CD4-positive, alpha-beta memory T cell (primary cell): ENCODE measurements at places on chromosomes 16 and 17.

- H3K4me1 ChIP-seq: peaks cover 47% of the 10 kb centered on the region
- no peaks in the 10 kb centered on the region for H3K36me3 ChIP-seq
- peak; percentile 25 for DNase-seq
- no peak overlapping the region for H3K27ac ChIP-seq
- H3K4me3 ChIP-seq: no peak overlapping the region
Observed at GRCh38 chr17:7437950-7438614, 1.2 kb upstream of the FGF11 start.

DNA sequence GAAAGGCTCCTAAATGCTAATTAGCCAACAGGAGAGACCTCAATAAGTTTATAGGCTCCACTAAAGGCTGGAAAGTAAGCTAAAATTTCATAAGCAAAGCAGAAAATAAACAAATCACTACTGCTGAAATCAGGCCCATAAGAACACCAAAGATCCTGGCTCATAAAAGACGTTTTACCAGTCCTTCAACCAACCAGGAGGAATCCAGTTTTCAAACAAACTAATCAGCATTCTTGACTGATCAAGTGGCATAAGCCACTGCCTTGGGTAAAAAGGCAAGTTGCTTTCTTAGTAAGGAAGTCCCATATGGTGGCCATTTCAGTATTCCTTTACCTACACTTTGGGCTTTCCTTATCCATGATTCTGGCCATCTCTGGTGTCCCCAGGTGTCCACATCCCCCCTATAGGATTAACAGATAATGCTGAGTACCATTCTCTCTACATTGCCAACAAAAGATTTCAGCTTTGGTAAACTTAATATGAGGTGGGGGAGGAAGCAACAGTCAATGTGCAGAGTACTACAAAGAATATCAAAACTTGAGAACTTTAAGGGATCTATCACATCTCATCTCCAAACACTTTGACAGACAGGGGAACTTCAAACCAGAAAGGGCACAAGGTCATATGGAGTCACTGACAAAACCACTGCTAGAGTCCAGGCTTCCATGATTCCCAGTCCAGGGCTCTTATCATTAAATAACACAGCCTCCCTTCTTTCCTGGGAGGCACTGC is 1.3 kb downstream of the TOM1L2 start:
- H3K4me1 ChIP-seq: peaks cover 38% of the 10 kb centered on the region
- peak overlapping the region; percentile 82 for H3K27ac ChIP-seq
- DNase-seq: no peak
- no peaks in the 10 kb centered on the region for H3K36me3 ChIP-seq
- peak overlapping the region; percentile 30 for H3K4me3 ChIP-seq

DNA sequence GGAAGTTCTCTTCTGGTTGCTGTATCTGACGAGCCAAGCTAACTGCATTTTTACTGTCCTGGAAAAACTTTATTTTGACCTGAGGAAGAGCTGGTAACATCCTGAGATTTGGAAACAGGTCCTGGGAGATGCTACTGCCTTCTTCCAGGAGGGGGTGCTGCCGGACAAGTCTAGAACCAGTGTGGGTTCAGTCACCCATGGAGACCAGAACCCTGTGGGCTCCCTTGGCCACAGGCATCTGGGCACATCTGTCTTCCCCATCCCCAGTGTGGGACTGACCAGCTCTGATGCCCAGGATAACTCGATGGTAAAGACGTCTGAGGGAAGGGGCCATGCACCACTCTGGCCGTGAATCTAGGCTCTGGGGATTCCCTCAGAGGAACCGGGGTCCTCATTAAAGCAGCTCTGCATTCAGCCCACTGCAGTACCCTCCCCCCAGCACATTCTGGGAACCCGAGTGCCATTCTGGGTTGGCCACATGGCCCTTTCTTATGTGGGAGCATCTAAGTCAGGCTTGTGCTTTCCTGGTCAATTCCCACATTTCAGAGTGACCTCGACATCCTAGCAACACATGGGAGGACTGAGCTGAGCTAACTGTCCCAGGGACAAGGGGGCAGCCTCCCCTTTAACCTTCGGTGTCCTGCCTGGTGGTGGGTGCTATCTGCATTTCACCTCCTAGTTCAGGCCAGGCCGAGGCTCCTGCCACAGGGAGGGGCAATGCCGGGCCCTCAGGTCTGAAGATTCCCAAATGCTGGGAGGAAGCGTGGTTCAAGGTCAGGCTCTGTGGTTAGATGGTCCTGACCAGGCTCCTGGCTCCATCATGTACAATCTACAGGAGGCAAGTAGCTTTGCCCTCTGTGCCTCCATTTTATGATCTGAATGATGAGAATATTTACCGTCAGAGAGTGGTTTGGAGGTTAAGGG is 6.4 kb downstream of the C16orf86 start:
- DNase-seq: peak; percentile 40
- no peak overlapping the region for H3K27ac ChIP-seq
- no peaks in the 10 kb centered on the region for H3K36me3 ChIP-seq
- no peaks in the 10 kb centered on the region for H3K27me3 ChIP-seq

DNA sequence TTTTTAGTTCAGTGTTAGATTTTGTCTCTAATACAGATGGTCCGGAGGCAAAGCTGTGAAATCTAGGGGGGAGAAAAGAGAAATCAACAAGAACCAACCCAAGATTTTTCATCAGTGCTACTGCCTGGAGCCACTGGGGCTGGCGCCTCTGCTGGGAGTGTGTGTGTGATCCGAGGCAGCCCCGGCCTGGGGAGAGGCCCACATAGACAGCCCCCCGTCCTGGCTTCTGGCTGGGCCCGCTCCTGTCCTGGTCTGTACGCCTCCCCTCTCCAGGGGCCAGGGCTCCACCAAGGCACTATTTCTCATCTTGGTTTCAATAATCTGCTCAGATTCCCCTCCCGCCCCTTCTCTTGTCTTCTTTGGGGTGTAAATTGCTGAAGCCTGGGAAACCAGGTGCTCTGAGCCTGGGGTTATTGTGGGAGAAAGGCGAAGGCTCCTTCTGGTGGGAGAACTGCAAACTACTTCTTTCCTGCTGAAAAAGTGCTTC is 7.8 kb downstream of the BAHCC1 start:
- H3K4me1 ChIP-seq: peaks cover 17% of the 10 kb centered on the region
- no peak overlapping the region for H3K27ac ChIP-seq
- H3K27me3 ChIP-seq: peaks cover 44% of the 10 kb centered on the region
- H3K36me3 ChIP-seq: no peaks in the 10 kb centered on the region
- DNase-seq: no peak

- H3K36me3 ChIP-seq: no peaks in the 10 kb centered on the region
- H3K4me1 ChIP-seq: no peaks in the 10 kb centered on the region
- no peak overlapping the region for H3K27ac ChIP-seq
- no peak for DNase-seq
Observed at GRCh38 chr16:17246974-17247732, 223.6 kb downstream of the XYLT1 start.

DNA sequence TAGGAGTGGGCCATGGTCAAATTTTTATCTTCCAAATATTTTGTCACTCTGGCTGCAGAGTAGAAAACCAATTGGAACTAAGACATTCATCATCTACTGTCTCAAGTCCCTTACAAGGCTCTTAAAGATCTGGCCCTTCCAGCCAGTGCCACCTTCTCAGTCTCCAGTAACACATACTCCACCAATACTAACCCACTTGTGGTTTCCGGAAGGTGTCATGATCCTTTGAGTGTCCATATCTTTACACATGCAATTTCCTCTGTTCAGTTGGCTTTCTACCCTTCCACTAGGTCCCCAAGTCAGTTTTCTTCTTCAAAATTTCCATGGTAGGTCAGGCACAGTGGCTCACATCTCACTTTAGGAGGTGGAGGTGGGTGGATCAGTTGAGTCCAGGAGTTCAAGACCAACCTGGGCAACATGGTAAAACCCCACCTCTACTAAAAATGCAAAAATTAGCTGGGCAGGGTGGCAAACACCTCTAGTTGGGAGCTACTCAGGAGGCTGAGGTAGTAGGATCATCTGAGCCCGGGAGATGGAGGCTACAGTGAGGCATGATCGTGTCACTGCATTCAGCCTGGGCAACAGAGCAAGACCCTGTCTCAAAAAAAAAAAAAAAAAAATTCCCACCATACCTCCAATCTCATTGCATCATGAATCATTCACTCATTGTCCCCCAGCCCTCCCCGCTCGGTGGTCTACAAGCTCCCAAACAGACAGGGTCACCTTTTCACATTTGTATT is 6.0 kb upstream of the GRB2 start:
- no peak overlapping the region for H3K27ac ChIP-seq
- no peak overlapping the region for H3K4me3 ChIP-seq
- no peaks in the 10 kb centered on the region for H3K36me3 ChIP-seq
- DNase-seq: no peak

DNA sequence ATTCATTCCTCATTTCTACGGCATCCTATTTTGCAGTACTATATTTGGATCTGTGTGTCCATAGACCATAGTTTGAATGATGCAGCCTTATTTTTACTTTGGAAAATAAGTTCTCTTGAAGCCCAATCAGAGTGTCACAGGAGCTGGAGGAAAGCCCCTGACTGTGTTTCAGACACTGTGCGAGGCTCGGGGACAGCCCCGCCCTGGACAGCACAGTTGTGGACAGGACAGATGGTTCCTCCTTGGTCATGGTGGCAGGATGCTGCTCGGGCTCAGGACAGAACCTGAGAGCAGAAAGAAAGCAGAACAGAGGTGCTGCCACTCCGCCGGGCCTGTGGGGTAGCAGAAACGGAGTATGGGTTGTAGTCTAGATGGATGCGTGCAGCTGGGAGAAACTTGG is 22.9 kb downstream of the BANP start:
- H3K27me3 ChIP-seq: no peaks in the 10 kb centered on the region
- H3K36me3 ChIP-seq: peaks cover 5% of the 10 kb centered on the region
- H3K27ac ChIP-seq: no peak overlapping the region
- DNase-seq: no peak

GRCh38 chr17:77684803-77685798 is 273.4 kb upstream of the TNRC6C start:
- H3K4me1 ChIP-seq: peaks cover under 1% of the 10 kb centered on the region
- H3K4me3 ChIP-seq: no peak overlapping the region
- no peak for DNase-seq
- no peak overlapping the region for H3K27ac ChIP-seq
- H3K36me3 ChIP-seq: no peaks in the 10 kb centered on the region
- no peaks in the 10 kb centered on the region for H3K27me3 ChIP-seq

DNA sequence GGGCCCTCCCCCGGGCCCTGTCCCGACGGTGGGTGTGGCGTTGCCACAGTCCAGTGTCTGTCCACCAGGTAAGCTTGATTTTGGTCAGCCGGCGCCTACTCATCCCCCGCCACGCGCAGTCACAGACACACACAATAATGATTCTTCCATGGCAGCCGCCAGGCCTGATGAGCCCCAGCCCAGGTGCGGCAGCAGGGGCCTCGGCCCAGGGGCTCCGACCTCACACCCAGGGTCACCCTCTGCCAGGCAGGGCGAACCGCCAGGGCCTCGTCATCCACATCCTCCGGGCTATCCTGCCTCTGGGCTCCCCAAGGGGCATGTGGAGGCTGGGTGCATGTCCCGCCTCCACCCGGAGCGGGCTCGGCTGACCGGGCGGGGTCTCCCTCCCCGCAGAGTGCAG is 7.5 kb downstream of the TPSG1 start:
- no peak overlapping the region for H3K4me3 ChIP-seq
- no peak for DNase-seq
- no peak overlapping the region for H3K27ac ChIP-seq
- H3K36me3 ChIP-seq: no peaks in the 10 kb centered on the region
- H3K4me1 ChIP-seq: no peaks in the 10 kb centered on the region
- no peaks in the 10 kb centered on the region for H3K27me3 ChIP-seq

- H3K4me3 ChIP-seq: no peak overlapping the region
- H3K36me3 ChIP-seq: peaks cover 11% of the 10 kb centered on the region
- H3K27me3 ChIP-seq: no peaks in the 10 kb centered on the region
- peak overlapping the region; percentile 87 for H3K27ac ChIP-seq
- peak; percentile 85 for DNase-seq
- peaks cover 99% of the 10 kb centered on the region for H3K4me1 ChIP-seq
Observed at GRCh38 chr16:89315791-89316581, 98.5 kb downstream of the ZNF778 start.

DNA sequence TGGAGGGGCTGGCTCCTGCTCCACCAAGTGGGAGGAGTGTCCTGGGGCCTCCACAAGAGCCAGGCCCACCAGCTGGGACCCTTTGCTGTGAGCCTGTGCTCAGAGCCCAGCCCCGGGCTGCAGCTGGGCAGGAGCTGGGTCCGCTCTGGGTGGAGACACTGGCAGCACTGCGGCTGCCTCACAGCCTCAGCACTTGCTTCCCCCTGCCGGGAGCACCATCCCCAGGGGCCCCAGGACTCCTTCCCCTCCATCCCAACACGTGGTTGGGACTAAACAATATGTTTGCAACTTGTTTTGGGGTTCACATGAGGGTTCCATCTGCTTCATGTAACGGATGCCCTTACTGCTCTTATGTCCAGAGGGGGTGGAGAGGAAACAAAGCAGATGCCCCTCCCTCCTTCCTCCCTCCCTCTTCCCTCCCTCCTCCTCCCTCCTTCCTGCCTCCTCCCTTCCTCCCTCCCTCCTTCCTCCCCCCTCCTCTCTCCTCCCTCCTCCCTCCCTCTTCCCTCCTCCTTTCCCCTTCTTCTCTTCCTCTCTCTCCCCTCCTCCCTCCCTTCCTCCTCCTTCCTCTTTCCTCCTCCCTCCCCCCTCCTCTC is 16.3 kb upstream of the CBFA2T3 start:
- no peak overlapping the region for H3K27ac ChIP-seq
- H3K4me1 ChIP-seq: peaks cover 5% of the 10 kb centered on the region

GRCh38 chr16:68083861-68084503 is 1.2 kb upstream of the NFATC3 start:
- H3K36me3 ChIP-seq: no peaks in the 10 kb centered on the region
- DNase-seq: no peak
- H3K27ac ChIP-seq: peak overlapping the region; percentile 89
- H3K4me1 ChIP-seq: peaks cover 78% of the 10 kb centered on the region

DNA sequence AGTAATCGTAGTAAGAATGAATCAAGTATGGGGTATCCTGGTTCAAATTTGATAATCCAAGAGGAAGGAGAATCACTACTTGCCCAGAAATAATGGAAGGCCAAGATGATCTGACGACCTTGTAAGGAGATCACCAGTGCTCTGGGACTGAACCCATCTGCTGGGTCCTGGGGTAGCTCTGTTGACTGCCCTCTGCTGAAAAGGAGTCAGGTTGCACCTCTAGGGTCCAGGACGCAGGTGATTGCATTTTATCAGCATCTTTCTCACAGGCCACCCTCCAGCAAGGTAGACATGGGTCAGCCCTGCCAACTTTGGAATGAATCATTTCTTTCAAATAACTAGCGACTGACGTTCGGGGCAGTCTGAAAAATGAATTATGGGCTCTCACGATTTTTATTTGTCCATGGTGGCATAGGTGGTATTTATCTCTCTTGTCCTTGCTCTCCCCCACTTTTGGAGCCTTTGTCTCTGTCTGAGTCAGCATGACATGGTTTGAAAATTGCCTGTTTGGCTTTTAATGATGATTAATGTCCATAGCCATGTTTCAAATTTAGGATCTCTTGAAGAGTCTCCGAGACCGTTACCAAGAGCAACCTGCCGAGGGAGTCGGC is 163.7 kb downstream of the MSI2 start:
- H3K4me1 ChIP-seq: peaks cover 9% of the 10 kb centered on the region
- no peak overlapping the region for H3K27ac ChIP-seq
- H3K36me3 ChIP-seq: no peaks in the 10 kb centered on the region
- H3K4me3 ChIP-seq: no peak overlapping the region
- no peaks in the 10 kb centered on the region for H3K27me3 ChIP-seq

GRCh38 chr17:73404246-73404645 is 92.4 kb upstream of the CDC42EP4 start:
- H3K27me3 ChIP-seq: no peaks in the 10 kb centered on the region
- no peak overlapping the region for H3K27ac ChIP-seq
- no peak overlapping the region for H3K4me3 ChIP-seq
- no peak for DNase-seq
